Heart left ventricle (tissue), 16 donors: ENCODE measurements at places on chromosomes 16 and 17. TPM values are rescaled to one million over a fixed set of nuclear protein-coding genes. Genes with fewer than 3 reads are reported as not detected.

DNA sequence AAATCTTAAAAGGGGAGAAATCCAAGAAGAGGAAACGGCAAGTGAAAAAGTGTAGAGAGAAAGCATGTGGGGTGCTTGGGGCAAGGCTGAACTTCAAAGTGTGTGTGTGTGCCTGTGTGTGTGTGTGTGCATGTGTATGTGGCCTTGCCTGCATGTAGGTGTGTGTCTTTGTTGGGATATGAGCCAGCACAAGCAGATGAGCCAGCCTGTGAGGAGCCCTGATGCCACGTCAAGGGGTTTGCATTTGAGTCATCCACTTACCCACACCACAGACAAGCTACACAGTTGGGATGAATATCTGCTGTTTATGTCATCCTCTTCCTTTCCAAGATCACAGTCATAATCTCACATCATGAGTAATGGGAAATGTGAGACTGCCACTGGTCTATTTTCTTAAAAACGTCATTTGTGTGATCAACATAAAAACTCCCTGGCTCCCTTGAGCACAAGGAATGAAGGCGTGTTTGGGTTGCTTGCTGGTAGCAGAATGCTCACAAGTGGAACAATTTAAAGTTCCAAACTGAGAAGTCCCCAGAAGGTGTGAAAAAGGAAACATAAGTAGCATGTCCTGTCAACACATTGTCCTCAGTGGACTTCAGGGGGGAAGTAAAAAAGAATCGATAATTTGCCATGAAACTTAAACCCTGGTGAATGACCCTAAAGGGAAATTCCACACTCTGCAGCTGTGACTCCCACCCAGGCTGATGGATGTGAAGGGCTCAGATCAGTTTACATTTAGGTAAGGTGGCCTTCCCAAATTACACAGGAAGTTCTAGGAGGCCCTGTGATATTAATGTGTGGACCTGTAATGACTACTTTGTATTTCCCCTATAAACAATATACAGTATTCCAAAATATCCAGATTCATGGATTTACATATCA lies 14.7 kb downstream of the KCTD19 start:
- DNase-seq = peak; percentile 37

DNA sequence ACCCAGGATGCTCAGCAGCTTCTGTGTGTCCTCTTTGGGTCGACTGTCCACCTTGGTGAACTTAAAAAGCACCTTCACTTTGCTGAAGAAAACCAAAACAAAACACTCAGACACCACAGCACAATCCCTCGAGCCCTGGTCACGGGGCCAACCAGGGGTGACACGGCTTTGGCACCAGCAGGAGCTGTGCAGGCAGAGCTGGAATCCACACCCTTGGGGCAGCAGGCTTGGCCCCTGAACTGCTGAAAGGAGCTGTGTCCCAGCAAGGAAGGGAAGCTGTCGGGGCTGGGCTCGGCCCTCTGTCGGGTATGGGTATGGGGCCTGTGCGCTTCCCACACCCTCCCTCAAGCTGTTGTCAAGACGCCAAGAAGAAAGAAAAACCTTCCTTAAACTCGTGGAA lies 7.6 kb upstream of the PLD6 start:
- DNase-seq = no peak

The KCNG4 gene
- polyA plus RNA-seq = not detected

- DNase-seq = peak; percentile 42
These were observed 5.9 kb downstream of the CBX2 start for GRCh38 chr17:79783891-79784290.

- peak; percentile 80 for DNase-seq
These were observed 3.9 kb upstream of the NLRC5 start for GRCh38 chr16:56985288-56985961.

DNA sequence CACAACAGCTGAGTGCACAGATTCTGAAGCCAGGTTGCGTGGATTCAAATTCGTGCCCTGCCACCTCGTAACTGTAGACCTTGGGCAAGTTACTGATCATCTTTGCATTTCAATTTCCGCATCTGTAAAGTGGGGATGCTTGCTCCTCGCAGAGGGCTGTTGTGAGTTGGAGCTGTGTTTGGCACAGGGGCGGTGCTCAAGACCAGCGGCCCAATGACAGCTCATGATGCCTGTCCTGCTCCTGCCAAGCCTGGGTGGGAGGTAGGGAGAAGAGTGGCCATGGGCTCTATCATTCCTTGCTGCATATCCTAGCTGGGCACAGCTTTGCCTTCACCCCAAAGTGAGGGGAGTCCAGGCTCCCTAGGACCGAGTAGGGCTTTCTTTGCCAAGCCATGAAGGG lies 12.6 kb downstream of the NXPH3 start:
- no peak for DNase-seq

- DNase-seq = no peak
These were observed 5.3 kb downstream of the PDK2 start for GRCh38 chr17:50100480-50100883.

GRCh38 chr17:80396157-80397033 lies 18.6 kb upstream of the ENDOV start:
- DNase-seq = no peak

GRCh38 chr16:70331588-70332358 lies 14.9 kb upstream of the DDX19A start:
- no peak for DNase-seq

DNA sequence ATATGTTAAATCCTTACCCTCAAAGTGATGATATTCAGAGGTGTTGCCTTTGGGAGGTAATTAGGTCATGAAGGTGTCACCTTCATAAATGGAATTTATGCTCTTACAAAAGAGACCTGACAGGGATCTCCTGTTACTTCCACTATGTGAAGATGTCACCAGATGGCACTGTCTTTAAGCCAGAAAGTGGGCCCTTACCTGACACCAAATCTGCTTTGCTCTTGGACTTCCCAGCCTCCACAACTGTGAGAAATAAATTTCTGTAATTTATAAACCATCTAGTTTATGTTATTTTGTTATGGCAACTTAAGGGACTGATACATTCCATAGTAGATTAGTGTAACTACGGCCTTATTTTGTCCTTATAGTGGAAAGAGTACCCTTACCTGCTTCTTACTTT lies 358.3 kb upstream of the SALL1 start:
- DNase-seq = no peak

DNA sequence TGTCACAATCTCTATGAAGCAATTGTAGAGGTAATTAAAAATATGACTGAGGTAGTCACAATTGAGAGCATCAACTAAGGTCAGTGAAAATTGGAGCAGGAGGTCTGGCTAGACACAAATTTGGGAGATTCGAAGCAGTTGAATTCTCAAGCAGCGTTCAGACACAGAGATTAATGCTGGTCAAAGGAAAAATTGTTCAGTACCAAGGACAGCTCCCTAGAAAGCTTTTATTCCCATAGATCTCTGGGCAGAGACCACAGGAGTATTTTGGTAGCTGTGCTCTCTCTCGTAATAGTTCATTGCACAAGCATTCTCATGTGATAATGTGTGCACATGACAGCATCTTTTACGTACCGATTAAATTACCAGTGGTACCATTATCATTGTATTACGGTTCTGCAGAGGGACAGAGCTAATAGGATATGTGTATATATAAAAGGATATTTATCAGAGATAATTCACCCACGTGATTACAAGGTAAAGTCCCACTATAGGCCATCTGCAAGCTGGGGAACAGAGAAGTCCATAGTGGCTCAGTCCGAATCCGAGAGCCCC lies 387.5 kb upstream of the HSBP1 start:
- no peak for DNase-seq

The GNAO1 gene
- 9.1 TPM for polyA plus RNA-seq

GRCh38 chr16:46853713-46854443 lies 22.9 kb upstream of the C16orf87 start:
- DNase-seq = peak; percentile 70

GRCh38 chr17:67994817-67995569 lies 1.3 kb downstream of the C17orf58 start:
- DNase-seq = no peak

The CBX2 gene
- 2.9 TPM for polyA plus RNA-seq

GRCh38 chr17:329784-330420 lies 22.7 kb downstream of the RPH3AL start:
- DNase-seq = no peak

DNA sequence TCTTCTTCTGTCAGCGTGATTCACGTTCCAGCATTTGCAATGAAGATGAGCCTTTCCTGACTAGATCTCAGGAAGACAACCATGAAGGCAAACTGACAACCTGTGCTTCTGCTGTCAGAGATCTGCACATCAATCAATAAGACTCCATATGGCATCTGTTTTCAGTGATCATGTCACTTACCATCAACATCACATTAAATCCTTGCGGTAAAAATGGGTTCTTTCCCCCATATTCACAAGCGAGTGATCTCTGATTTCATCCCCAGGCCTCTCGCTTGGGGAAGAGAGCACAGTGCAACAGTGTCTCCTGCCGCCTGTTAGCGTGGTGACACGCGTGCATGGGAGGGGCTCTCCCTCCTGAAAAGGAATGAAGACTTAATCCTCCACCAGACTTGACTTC lies 11.1 kb downstream of the NACA2 start:
- no peak for DNase-seq

DNA sequence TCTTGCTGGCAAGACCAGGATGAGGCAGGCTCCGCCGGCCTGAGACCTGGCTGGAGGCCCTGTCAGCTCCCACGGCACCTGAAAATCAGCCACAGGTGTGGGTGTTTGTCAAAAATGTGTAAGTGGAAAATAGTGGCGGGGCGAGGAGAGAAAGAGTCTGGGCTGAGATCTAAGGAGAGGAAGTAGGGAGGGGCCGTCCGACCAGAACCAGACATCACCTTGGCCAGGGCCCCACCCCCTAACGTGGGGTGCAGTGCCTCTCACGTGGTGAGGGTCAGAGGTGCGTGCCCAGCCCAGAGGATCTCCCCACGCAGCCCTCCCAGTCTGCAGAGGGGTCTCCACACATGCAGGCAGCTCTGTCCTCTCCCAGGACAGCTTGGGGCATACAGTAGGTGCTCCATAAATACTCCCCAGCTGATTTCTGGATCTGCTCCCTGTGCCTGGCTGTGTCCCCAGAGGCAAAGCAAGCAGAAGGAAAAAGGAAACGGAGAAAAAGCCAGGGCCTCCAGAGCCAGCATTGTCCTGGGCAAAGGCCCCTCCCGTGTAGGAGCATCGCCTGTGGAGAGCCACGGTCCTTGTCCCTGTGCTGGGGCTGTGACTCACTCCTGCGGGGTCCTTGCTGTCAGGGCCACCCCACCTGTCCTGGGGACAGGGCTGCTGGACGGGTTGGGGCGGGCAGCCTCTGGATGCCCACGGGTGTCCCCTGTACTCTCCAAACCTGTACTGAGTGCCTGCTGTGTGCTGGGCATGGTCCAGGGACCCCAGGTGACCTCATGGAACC lies 16.7 kb downstream of the ZFPM1 start:
- no peak for DNase-seq

DNA sequence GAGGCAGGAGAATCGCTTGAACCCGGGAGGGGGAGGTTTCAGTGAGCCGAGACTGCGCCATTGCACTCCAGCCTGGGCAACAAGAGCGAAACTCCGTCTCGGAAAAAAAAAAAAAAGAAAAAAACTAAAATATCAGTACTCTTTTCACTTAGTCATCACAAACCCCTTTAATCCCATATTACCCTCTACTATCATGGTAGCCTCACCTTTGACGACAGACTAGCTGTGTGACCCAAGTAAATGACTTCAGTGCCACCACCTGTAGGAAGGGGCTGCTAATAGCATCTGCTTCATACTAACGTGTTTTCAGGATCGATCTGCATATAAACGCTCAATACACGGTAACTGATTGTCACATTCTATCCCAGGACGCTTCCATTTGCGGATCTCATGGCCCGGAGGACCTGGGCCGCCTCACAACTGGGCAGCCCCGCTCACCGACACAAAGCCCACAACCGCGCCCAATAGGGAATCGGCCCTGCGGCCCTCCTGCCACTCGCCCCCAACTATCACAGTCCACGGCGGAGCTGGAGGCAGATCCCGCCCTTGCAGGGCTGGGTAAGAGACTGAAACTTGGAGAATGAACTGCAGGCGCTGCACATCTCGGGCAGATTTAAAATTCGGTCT lies 1.1 kb upstream of the ZNF263 start:
- DNase-seq = no peak

The USP43 gene
- polyA plus RNA-seq = 0.01 TPM

DNA sequence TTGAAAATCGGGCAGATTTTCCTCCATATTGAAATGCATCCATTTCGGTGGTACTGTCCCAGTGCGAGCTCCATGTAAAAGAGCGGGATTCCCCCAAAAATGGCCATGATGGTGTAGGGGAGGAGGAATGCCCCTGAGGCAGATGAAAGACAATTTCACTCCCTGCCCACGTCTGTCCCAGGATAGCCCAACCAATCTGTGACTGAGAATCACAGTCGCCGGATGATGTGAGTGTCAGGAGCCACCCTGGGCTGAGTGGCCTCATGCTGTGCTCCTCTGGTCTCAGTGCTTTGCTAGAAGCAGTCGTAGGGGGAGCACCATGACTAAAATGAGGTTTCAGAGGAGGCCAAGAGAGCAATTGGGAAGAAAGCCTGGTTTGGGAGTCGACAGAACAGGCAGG lies 16.7 kb downstream of the SLC6A4 start:
- DNase-seq = no peak

The KREMEN2 gene
- polyA plus RNA-seq = not detected

- DNase-seq = peak; percentile 90
These were observed 12.4 kb downstream of the ATP5PD start for GRCh38 chr17:75034236-75034908.

The MIF4GD gene
- polyA plus RNA-seq = 27.8 TPM

The CDRT15L2 gene
- polyA plus RNA-seq = not detected

DNA sequence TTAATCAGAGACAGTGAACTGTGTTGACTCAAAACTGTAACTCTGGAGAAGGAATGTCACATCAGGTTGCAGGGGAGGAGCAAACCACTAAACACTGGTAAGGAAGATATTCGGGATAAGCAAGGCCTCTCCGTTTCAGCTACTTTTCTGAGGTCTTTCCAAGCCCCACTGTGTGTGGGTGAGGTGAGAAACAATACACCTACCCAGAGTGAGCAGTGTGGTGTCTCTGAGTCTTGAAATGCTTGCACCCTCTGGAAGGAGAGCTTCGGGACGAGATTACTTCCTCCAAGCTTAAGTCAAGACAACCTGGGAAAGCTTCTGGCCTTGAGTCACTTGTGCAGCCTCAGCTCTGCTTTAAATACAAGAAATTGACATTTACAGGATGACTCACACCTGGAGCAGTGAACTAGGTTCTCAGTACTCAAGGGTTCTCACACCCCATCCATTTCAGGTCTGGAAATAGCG lies 2.5 kb upstream of the MAP3K14 start:
- DNase-seq = no peak

- DNase-seq = no peak
These were observed 50.0 kb downstream of the USP10 start for GRCh38 chr16:84749815-84750214.

DNA sequence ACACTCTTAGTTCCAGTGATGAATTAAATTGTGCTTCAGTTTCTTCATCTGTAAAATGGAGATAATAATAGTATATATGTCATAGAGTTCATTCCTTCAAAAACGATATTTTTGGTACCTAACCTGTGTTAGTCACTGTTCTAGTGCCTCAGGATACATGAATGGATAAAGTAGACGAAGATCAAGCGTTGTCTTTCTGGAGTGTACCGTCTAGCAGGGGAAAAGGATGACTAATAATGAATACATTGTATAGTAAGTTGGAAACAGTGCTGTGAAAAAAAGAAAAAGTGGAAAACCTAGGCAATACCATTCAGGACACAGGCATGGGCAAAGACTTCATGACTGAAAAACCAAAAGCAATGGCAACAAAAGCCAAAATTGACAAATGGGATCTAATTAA lies 8.6 kb downstream of the KRT10 start:
- no peak for DNase-seq

GRCh38 chr17:57735707-57736106 lies 9.4 kb downstream of the CCDC182 start:
- DNase-seq = no peak
